ENCODE measurements at places on chromosomes 12 and 14.
A peak's percentile ranks its signal among the peaks of the same experiment; 100 is the strongest.

GRCh38 chr12:130611026-130611905 is 104.8 kb downstream of the RIMBP2 start:
- DNase-seq = no peak

- DNase-seq = no peak
Measured at GRCh38 chr14:57364659-57365450, 25.5 kb upstream of the NAA30 start.

DNA sequence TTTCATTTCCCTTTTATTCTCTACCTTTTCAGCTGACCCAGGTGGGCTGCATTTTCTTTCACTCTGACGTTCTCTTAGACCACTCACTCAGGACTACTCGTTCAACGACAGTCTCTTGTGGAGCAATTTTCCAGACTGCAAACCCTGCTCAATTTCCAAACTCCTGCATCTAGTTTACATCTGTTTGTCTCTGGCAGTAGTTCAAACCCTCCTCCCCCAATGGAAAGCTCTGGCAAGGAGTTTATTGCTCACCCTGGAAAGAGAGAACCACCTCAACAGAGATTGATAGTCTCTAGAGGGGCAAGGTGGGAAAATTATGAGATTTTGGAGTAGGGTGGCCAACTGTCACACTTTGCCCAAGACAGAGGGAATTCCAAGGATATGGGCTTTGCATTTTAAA is 130.2 kb downstream of the TSHR start:
- no peak for DNase-seq

- DNase-seq = no peak
Measured at GRCh38 chr14:76323331-76324050, 52.4 kb upstream of the ESRRB start.

- no peak for DNase-seq
Measured at GRCh38 chr12:69112616-69113015, 126.8 kb upstream of the CPSF6 start.

DNA sequence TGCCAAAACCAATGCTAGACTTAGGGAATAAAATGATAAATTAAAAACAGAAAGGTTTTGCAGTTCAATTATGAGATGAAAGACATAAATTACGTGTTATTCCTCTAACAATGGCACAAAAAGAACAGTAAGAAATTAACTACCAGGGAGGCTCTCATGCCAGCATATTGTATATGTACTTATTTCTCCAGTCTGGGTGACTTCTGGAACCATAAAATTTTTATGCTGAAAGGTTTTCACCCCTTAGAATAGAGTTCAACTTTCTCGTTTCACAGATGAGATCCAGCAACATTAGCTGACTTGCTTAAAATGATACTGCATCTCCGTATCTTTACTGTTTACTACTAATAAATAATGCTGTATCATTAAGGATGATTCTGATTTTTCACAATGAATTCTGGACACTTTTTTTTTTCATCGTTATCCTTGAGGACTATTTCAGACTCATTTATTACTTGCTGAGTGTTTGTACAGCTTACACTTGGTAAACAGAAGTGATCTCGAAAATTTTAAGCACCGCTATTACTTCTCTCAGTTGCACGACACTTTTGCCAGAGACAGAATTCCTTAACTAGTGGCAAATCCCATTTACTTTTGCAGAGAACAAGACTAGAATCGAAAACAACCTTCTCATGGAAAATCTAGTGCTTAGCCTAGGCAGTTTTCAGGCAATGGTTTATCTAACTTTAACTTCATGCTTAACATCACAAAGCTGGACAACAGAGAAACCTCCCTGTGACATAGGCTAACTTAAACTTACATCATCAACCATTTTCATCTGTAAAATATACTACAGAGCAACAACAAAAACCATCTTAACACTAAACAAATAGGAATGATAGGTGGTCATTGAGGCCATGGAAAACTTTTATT is 2.7 kb downstream of the RSRC2 start:
- no peak for DNase-seq

- DNase-seq = no peak
Measured at GRCh38 chr12:68180792-68181744, 21.5 kb upstream of the IFNG start.

DNA sequence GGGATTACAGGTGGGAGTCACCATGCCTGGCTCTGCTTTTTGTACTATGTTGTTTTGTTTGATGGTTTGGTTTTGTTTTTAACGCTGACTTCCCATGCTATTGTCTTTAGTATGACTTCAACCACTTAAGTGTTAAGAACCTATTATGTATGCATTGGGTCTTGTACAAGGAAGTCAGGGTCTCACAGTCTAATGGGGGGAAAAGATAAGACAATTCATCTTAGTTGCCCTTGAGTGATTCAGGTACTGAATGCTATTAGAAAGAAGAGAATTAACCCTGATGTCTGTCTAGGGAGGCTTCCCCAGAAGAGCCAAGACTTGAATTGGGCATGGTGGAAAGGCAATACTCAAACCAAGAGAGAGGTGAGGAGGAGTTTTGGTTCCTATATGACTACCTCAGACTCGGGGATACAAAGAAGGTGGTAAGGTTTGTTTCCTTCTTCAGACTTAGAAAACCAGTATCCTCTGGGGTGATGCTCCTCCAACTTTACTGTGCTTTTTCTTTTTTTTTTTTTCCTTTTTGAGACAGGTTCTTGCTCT is 64.6 kb downstream of the SUSD6 start:
- no peak for DNase-seq

DNA sequence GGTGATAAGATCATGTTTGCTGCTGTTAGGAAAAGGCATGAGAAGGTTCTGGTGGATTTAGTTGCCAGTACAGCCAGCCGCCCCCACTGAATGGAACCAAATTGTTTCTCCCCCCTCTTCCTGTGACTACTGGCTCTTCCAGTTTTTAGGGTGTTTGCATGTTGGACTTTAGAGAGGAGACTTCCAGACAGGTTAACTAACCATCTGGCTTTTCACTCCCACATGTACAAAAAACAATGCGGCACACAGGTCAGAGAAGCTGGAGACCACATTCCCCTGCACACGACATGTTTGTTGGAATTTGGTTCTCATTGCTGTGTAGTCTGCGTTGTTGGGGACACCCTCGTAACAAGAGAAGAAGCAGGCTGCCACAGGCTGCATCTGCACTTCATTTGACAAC is 103.9 kb upstream of the TMEM132C start:
- DNase-seq = no peak

GRCh38 chr12:40375076-40375475 is 150.3 kb downstream of the LRRK2 start:
- peak; percentile 2 for DNase-seq

DNA sequence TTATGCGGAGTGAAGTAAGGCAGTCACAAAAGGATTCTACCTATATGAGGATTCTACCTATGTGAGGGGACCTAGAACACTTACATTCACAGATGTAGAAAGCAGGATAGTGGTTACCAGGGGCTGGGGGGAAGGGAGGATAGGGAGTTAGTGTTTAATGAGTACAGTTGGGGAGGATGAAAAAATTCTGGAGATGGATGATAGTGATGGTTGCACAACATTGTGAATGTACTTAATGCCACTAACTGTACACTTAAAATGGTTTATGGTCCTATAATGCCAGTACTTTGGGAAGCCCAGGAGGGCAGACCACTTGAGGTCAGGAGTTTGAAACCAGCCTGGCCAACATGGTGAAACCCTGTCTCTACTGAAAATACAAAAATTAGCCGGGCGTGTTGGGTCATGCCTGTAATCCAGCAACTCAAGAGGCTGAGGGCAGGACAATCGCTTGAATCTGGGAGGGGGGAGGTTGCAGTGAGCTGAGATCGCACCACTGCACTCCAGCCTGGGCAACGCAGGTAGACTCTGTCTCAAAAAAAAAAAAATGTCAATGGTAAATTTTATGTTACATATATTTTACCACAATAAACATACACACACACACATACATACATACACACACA is 25.4 kb downstream of the SVOP start:
- DNase-seq = no peak

GRCh38 chr14:88247228-88247627 is 75.8 kb downstream of the KCNK10 start:
- no peak for DNase-seq

DNA sequence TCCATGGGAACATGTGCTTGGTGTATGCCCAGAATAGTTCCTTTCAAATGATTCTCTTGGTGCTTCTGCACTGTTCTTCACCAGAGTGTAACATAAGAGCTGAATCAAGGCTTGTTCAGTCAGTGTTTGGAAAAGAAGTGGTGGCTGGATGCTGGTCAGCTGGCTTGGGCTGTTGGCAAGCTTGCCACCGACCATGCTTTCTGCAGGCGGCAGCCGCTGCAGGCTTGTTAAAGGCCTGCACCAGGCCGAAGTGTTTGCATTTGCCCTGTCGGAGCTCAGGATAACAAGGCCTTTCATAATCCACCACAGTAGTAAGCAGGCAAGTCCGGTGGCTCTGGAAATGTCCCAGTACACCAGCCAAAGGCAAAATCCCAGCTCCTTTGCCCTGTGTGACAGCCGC is 26.9 kb downstream of the DAAM1 start:
- no peak for DNase-seq

DNA sequence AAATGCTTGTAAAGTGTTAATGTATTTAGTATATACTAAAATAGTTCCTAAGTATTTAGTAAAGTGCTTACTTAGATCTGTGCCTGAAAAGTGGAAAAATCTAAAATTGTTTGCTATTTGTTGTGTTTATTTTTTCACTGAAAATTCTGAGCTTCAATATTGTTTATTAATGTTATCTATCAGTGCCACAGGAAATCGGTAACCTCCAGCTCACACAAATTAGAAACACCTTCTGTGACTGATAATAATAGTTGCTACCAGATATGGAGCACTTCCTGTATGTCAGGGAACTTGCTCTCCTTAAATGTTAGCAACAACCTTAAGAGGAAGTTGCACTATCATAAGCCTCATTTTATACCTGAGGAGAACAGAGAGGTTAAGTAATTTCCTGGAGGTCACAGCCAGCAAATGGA is 723 bp upstream of the LRP10 start:
- no peak for DNase-seq

DNA sequence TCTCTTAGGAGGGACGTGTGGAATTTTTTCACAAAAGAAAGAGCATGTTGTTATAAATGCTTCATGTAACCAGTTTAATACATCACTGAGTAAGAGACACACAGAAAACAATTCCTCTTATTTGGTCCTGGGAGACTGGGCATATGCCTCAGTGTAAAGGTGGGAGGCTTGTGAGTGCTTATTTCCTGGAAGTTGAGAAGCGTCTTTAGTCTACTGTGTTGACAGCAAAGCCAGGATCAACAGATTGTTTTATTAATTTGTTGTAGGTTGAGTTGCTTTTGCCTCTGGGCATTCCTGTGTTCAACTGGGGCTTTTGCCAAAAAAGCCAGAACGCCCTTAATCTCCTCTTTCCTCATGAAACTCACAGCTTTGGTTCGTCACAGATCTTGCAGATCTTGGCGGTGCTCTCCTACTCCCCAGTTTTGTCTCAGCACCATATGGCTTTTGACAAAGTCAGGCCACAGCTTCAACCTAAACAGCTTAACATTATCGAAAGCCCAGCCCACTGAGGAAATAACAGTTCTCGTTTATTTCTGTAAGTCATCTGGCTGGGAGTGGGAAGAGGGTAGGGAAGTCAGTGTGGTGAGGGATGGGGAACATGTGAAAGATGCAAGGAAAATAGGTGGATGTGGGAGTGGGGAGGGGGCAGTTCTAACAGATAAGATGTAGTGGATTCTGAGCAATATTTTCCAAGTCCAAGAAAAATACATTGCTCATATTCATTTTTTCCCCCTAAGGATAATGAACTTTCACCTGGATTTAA is 227.2 kb downstream of the DACT1 start:
- no peak for DNase-seq

DNA sequence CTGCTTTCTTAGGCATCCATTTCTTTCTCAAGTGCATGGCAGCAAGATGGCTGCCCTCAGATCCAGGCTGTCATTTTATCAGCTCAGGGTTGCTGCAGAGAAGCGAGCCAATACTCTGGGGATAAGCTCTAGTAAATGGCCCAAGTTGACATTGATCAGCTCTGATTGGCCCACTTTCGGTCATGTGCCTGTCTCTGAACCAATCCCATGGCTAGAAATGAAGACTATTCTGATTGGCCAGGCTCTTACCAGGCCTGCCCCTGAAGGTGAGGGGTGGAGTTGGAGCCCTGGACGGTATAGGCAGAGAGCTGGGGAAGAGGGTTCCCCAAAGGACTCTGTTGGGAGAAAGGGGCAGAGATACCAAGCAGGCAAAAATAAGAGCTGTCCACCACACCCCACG is 41.4 kb downstream of the MYO1H start:
- DNase-seq = peak; percentile 30

DNA sequence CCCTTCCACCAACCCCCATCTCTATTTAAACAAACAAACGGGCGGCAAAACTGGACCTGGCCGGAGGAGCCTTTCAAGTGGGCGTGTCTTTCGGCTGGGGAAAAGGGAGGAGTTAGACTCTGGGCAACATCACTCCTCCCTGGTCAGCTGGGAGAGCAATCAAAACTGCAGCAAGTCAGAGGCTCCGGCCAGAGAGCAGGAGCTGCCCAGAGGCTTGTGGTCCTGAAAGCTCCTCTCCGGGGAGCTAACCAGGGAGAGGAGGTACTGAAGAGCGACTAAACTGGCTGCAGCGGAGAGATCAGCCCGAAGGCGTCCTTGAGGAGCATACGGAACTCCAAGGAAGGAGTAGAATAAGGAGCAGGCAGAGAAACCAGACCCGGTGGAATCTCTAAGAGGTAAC is at the start of gene NEUROD4:
NEUROD4 (plus strand) TSS at position 191 of the 400 bp plus-strand sequence. CDS start 6,466 bp downstream, outside the sequence.
- peak; percentile 67 for DNase-seq

DNA sequence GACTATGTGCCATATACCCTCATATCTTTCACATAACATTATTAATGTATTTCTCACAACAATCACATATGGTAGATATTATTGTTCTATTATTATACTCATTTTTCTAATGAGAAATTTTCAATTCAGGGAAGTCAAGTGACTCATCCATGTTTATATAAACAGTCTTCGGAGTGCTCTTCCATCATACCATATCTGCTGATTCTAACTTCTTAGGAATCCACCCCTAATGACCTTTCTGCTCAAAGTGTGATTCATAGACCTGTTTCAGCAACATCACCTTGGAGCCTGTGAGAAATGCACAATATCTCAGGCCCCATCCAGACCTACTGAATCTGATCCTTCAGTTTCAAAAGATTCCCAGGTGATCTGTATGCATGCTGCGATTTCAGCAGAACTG is 39.8 kb upstream of the OVCH1 start:
- DNase-seq = no peak

DNA sequence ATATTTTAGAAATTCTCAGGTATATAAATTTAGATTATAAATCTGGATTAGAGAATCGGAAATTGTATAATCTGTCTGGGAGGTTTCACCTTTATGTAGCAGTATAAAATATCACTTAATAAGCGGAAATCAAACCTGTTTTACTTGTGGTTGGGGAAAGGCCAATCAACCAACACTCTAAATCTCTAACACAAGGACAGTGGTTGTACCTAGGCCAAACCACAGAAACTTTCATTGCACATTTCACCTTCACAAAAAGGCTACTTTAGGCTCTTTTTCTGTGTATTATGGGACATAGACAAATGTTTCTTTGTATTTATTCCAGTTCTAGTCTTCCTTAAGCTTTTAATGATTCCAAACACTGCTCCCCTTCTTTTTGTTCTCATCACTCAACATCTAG is 19.8 kb downstream of the ERH start:
- no peak for DNase-seq

- no peak for DNase-seq
Measured at GRCh38 chr12:121223292-121224285, 13.7 kb downstream of the P2RX4 start.
